ENCODE measurements at places on chromosomes 11 and 22.

GRCh38 chr11:64694026-64694755 lies 28.8 kb downstream of the NRXN2 start:
- no peak for DNase-seq

DNA sequence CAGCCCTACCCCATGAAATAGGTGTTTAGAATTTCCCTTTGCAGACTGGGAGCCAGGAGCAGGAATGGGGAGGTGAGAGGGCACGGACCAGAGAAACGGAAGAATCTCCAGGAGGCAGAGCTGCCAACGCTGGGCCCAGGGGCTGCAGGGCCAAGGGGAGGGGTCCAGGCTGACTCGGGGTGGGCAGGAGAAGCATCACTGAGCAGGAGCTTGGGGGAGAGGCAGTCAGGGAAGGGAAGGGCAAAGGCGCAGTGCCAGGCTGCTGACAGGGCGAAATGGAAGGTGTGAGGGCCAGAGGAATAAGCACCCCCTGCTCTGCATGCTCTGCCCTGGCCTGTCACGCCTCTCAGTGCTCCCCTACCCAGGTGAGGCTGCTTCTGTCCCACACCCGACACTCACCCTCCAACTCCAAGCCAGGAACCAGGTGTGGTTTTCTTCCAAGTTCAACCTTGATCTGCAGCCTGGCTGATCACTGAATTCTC lies 14.5 kb downstream of the LRRC32 start:
- DNase-seq: no peak

DNA sequence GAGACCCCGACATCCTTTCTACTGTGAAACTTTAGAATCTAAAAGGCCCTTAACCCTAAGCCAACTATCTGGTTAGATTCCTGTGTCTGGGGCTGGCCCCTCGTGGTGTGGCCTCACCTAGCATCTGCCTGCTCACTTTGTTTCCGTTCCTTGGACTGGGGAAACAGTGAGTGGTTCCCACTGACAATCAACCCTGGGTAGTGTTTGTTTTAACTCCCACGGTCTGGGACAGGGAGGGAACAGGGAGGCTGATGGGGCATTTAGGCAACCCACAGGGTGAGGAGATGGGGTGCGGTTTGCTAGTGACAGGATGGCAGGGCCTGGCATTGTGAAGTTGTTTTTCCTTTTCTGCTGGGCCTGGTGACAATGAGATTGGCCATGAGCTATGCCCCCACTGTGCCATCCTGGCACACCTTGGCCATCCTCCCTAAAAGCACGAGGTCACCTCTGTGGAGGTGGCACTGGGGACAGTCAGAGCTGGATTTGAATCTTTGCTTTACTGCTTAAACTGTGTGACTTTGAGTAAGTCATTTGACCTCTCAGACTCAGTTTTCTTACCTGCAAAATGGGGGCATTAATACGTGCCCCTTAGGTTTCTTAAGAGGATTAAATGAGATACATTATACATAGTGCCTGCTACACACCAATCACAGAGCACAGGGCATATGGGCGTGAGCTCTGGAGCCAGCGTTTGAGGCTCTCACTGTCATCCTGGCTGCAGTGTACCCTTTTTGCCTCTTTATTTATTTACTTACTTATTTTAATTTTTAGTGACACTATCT lies 31.4 kb downstream of the CHRDL2 start:
- DNase-seq: no peak

GRCh38 chr11:113113801-113114704 lies 152.8 kb downstream of the NCAM1 start:
- no peak for DNase-seq

- DNase-seq: no peak
These were observed 84.8 kb downstream of the SNX19 start for GRCh38 chr11:130831506-130831905.

DNA sequence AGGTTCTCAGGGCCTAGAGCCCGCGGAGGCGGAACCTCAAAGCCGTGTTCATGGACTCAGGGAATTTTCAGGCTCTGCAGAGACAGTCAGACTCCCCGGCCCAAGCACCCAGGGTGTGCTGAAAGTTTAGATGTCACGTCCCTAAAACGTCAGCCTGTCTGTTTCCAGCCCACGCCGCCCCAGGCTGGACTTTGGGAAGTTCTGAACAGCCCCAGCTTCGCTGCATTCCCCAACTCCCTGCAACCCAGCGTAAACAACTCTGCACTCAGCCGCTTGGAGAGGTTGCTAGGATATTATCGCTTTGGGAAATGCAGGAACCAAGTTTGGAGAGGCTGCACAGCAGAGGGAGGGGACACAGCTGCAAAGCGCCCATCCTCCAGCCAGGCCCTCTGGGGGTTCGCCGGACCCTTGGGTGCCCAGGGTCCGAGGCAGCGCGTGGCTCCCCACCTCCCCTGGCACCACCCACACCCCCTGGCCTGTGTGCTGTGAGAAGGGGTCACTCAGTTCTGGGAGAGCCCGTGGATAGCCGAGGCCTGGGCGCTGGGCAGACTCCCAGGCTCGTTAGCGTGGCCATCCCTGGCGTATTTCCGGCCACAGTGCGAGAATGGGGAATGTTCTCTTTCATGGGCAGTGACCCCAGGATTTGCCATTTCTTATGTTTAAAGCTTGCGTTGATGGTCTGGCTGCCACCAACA lies 120.5 kb upstream of the FGF3 start:
- no peak for DNase-seq

GRCh38 chr22:45877651-45878050 lies 99.3 kb downstream of the WNT7B start:
- no peak for DNase-seq

DNA sequence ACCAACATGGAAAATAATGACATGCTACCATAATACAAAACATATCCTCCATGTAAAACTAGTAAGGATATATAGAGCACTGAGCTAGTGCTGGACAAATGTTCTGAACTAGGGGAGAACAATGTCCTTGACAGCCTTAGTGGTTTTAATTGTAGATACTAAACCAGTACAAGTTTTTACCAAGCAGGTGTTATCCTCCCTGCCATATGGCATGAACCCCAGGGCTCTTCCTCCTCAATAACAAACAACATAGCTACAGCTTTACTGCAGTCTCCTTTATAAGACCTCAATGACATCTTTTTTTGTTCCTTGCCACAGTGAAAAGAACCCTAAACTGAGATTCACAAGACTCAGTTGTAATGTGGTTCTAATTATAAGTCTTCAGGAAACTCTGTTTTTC lies 70.2 kb upstream of the GDPD4 start:
- DNase-seq: no peak

GRCh38 chr11:113263458-113264259 lies 50.7 kb upstream of the TTC12 start:
- DNase-seq: no peak

DNA sequence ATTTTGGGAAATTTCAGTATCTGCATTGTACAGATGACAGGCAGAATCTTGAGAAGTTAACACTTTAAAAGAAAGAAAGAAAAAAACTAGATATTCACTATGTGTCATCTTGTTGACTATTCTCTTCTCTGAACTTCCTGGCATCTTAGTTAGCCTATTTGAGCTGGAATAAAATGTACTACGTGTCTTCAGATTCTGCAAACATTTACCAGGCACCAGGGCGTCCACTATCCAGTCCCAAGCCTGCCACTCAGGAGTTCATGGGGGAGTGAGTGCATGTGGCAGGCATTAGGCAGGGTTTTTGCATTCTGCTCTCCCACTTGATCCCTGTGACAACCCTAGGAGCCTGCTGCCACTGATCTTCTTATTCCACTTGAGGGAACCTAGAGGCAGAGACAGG lies 25.0 kb downstream of the TIMP3 start:
- no peak for DNase-seq

DNA sequence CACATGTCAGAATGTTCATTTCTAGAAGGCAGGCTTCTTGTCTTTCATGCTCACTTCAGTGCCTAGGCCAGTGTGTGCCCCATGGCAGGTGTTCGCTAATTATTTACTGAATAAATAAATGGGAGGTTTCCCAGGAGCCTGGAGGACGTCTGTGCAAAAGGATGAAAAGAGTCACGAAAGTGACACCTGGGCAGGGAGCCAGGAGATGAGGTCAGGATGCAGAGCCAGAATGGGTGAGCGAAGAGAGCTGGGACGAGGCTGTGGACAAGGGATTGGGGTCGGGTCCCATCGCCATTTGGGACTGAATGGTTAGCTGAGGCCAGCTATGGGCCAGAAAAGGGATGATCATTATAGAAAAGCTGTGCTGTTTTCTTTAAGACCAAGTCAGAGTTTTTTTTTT lies 560.4 kb downstream of the TBC1D22A start:
- no peak for DNase-seq

DNA sequence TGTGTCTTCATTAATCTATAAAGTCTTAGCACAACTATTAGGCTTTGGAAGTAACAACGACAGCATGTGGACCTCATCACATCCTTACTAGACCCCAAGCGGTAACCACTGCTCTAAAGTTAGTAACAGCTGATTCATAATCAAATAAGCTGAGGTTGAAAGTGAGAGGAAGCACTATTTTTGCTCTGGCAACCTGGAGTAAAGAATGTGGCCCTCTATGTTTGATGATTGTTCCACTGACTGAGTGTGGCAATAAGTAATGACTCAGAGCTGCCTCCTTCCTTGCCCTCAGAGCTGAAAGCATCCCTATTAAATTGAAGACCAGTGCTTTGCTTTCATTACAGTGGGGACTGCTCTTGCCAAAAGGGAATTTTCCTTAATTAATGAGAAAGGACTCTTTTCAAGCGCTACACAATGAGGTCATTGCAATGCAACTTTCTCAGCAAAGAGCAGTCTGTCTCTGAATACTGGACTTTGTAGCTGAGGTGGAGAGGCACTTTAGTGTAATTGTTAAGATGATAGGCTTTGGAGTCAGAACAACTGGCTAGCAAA lies 906.1 kb upstream of the RAG2 start:
- no peak for DNase-seq

GRCh38 chr11:132042296-132042695 lies 671.9 kb downstream of the NTM start:
- DNase-seq: no peak

GRCh38 chr11:116334596-116334995 lies 438.2 kb downstream of the BUD13 start:
- no peak for DNase-seq

GRCh38 chr11:102792604-102793003 lies 5.4 kb downstream of the MMP1 start:
- no peak for DNase-seq

GRCh38 chr22:20548806-20549205 lies 41.4 kb downstream of the MED15 start:
- DNase-seq: no peak

GRCh38 chr11:121337740-121338272 lies 45.2 kb downstream of the SC5D start:
- no peak for DNase-seq

DNA sequence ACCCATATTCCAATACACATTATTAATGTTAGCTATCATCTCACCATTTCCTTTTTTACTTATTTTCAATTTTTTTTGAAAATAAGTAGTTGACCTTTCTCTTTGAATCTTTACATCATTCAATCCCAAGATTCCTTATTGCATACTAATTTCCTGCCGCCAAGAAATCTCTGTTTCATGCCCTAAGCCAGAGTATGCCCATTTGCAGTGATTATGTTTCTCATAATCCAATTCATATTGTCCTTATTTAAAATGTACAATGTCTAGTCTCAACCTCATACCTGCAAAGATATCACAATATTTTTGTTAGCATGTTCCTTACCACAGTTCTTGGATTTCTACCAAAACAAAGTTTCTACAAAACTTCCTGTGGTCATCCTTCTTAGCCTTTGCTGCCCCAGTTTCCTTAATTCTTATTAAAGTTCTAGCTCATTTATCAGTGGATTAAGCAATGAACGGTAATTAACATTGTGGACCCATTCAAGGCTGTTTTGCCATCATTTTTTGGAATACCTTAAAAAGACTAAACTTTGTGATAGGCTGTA lies 75.3 kb downstream of the CD44 start:
- no peak for DNase-seq

GRCh38 chr11:11605181-11605580 lies 16.6 kb downstream of the GALNT18 start:
- no peak for DNase-seq

DNA sequence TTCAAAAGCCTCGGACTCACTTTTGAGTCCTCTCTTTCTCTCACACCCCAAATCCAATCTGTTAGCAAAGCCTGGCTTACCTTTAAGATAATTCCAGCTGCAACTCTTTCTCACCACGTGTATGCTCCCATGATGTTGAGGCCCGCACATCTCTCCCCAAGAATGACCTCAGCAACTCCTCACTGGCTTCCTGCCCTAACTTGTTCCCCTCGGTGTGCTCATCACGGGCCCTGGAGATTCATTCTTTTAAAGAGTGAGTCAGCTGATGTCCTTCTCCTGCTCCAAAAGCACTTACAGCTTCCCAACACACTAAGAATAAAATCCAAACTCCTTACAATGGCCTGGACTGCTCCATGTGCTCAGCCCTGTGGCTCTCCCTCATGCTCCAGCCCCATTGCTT lies 1041.3 kb downstream of the OPCML start:
- no peak for DNase-seq

DNA sequence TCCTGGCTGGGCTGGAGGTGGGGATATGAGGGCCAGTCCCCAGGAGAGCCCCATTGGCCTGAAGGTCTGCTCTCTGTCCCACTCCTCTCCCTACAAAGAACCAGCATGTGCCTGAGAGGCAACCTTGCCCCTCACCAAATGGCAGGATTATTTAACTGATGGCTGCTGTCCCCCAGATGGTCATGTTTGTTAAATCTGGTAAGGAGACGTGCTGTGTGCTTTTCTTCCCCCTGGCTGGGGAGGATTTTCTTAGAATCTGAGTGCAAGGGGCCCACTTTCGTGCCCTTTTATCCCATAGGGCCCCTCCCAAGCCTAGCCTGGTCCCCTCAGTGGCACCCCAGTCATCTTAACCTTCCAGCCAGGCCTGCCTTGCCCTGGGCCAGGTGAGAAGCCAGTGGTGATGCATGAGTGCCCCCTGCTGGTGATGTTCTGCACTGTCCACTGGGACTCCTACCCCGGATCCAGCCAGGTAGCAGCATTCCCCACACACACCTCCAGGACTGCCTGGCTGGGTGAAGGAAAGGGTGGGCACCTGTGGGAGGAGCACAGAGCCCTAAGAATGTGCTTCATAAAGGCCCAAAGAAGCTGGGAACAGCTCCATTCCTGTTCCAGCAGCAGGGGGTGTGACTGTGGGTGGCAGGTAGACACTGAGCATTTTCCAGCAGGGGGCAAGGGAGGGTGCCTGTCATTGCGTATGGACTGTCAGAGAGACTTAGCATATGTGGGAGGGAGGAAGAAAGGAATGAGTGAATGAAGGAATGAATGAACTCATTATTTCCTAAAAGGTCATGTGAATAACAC lies 28.9 kb downstream of the MFNG start:
- no peak for DNase-seq

DNA sequence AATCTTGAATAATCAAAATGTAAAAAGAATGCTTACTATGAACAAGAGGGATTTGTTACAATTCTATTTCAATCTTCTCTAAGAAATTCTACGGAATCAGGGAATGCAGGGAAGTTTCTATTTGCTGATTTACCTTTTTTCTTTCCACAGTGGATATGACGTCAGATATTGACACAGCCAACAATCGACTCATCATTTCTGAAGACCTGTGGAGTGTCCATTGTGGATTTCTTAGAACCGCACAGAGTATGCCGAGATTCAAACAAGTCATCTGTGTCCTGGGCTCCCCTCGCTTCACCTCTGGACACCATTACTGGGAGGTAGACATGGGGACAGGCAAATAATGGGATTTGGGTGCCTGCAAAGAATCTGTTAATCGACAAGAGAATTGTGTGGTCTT lies 4.1 kb upstream of the RFPL1 start:
- no peak for DNase-seq

- DNase-seq: no peak
These were observed 757 bp downstream of the SPI1 start for GRCh38 chr11:47377571-47378009.
